HuH-7.5 (cell line): ENCODE measurements at places on chromosomes 12 and 14.

GRCh38 chr14:53663709-53664108, 292.9 kb downstream of the BMP4 start:
- DNase-seq: peak; percentile 9

DNA sequence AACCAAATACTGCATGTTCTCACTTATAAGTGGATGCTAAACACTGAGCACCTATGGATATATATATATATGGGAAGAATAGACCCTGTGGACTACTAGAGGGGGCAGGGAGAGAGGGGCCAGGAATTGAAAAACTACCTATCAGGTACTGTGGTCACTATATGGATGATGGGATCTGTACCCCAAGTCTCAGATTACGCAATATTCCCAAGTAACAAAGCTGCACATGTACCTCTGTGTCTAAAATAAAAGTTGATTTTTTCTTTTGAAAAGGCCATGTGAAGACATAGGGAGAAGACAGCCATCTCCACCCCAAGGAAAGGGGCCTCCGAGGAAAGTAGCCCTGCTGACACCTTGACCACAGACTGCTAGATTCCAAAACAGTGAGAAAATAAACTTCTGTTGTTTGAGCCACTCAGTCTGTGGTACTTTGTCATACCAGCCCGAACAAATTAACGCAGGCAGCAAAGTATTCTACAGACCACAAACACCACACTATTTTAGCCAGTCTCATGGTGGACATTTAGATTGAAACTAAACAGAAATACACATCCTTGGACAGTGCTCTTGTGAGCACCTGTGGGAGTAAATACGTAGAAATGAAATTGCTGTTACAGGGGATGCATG, 197.1 kb downstream of the EFCAB11 start:
- no peak for DNase-seq

DNA sequence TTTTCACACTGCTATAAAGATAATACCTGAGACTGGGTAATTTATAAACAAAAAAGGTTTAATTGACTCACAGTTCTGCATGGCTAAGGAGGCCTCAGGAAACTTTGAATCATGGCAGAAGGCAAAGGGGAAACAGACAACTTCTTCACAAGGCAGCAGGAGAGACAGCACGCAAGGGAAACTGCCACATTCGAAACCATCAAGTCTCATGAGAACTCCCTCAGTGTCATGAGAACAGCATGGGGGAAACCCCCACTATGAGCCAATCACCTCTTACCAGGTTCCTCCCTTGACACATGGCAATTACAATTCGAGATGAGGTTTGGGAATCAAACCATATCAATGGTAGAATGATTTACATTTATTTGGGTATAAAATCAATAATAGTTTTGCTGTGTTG, 558.5 kb downstream of the TMTC2 start:
- no peak for DNase-seq

- DNase-seq: no peak
Observed at GRCh38 chr12:72139411-72139810, 132.8 kb upstream of the TRHDE start.

DNA sequence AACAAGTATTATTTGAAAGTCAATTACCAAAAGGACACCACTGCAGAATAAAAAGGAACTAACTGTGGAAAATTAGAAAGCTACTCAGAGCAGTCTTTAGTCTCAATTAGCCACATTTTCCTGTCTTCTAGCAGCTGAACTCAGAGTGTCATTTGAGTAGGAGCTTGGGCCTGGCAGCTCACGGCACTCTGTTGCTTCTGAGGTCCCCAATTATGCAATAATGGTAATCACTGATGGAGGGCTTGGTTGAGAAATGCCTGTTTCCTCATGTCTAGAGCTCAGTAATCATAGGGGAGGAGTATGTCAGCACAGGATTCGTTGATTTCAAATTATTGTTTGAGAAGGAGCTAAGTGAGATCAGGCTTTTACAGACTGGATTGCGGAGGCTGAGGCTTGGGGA, 108.6 kb downstream of the VRK1 start:
- DNase-seq: no peak

DNA sequence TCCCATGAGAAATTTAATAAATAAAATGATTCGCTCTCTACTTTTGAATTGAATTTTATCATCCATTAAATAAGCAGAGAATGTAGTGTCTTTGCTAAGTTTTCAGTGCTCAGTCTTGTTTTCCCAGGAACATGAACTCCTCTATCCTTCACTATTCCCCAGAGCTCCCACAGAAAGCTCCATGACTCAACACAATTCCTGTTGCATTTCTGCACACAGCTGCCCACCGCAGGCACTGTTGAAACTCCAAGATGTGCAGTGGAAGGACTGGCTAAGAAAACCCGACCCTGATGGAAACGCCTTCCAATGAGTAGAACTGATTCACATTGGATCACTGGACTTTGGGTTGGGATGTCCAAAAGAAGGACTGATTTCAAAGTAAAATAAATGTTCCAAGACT, 202.4 kb upstream of the AMIGO2 start:
- DNase-seq: no peak

GRCh38 chr12:76266797-76267196, 81.4 kb downstream of the BBS10 start:
- DNase-seq: no peak
